ENCODE measurements at places on chromosomes 5 and 9. TPM values are rescaled to one million over a fixed set of nuclear protein-coding genes. Genes with fewer than 3 reads are reported as not detected.

- H3K4me1 ChIP-seq: peaks cover 65% of the 10 kb centered on the region
- H3K27me3 ChIP-seq: no peaks in the 10 kb centered on the region
Observed at GRCh38 chr9:91421128-91421765, 2.4 kb downstream of the NFIL3 start.

DNA sequence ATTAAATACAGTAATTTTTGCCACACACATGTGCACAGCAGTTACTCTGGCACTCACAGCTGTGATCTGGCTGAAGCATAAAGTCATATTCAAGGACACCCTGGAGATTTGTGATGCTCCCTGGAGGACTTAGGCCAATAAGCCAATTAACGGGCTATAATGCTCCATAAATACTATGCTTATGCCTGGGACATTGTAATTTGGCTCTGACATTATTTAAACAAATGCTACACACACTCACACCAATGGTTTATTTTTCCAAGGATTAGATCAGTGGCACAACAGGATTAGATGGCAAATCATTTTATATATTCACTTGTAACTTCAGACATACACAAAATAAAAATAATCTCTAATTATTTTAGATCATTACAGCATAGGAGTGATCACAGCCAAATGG, 111.2 kb downstream of the LMNB1 start:
- H3K27ac ChIP-seq: no peak overlapping the region
- H3K36me3 ChIP-seq: no peaks in the 10 kb centered on the region
- DNase-seq: no peak
- no peaks in the 10 kb centered on the region for H3K27me3 ChIP-seq

- no peak for DNase-seq
- H3K4me3 ChIP-seq: no peak overlapping the region
- H3K27ac ChIP-seq: peak overlapping the region; percentile 58
- peaks cover 33% of the 10 kb centered on the region for H3K4me1 ChIP-seq
- no peaks in the 10 kb centered on the region for H3K27me3 ChIP-seq
Observed at GRCh38 chr5:134609232-134609851, 23.3 kb downstream of the SAR1B start.

- H3K36me3 ChIP-seq: no peaks in the 10 kb centered on the region
- H3K4me1 ChIP-seq: no peaks in the 10 kb centered on the region
Observed at GRCh38 chr5:87886164-87886563, 382.5 kb downstream of the TMEM161B start.

- peaks cover 11% of the 10 kb centered on the region for H3K4me1 ChIP-seq
- peak overlapping the region; percentile 59 for H3K4me3 ChIP-seq
- DNase-seq: no peak
- peaks cover 54% of the 10 kb centered on the region for H3K27me3 ChIP-seq
- no peak overlapping the region for H3K27ac ChIP-seq
Observed at GRCh38 chr5:138753794-138754698, 821 bp downstream of the CTNNA1 start.

Gene SPATA31E1
- total RNA-seq: not detected

DNA sequence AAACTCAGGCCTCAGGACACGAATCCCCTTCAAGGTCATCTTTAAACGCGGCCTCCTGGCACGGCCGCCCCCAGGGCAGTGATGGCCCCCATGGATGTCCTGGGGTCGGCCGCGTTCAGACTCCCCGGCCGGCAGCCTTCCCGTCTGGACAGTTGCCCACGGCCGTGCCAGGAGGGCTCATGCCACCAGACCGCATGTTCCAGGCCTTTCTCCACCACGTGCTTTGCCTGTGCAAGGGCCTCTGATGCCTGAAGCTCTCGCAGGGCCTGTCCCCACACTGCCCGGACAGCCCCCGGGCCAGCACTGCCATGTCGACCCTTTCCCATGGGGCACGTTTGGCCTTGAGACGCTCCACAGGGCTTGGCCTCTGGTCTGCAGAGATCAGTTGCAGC, 34.6 kb downstream of the SLC9A3 start:
- no peak overlapping the region for H3K4me3 ChIP-seq
- DNase-seq: no peak
- H3K27me3 ChIP-seq: no peaks in the 10 kb centered on the region

- H3K4me1 ChIP-seq: no peaks in the 10 kb centered on the region
- no peak overlapping the region for H3K4me3 ChIP-seq
- no peaks in the 10 kb centered on the region for H3K36me3 ChIP-seq
- DNase-seq: no peak
Observed at GRCh38 chr5:96093890-96094381, 132.3 kb upstream of the ELL2 start.

GRCh38 chr5:98510143-98510985, 263.1 kb upstream of the RGMB start:
- no peaks in the 10 kb centered on the region for H3K27me3 ChIP-seq
- no peak overlapping the region for H3K4me3 ChIP-seq
- no peak overlapping the region for H3K27ac ChIP-seq
- H3K36me3 ChIP-seq: no peaks in the 10 kb centered on the region

- H3K27ac ChIP-seq: no peak overlapping the region
- DNase-seq: no peak
- H3K27me3 ChIP-seq: peaks cover 7% of the 10 kb centered on the region
Observed at GRCh38 chr5:41708604-41708940, 161.7 kb downstream of the OXCT1 start.

GRCh38 chr9:29203244-29203930, 1630.1 kb upstream of the C9orf72 start:
- no peaks in the 10 kb centered on the region for H3K27me3 ChIP-seq
- H3K36me3 ChIP-seq: no peaks in the 10 kb centered on the region
- no peaks in the 10 kb centered on the region for H3K4me1 ChIP-seq
- no peak overlapping the region for H3K4me3 ChIP-seq
- no peak for DNase-seq
- no peak overlapping the region for H3K27ac ChIP-seq

Gene RNF208
- 3.6 TPM for total RNA-seq

DNA sequence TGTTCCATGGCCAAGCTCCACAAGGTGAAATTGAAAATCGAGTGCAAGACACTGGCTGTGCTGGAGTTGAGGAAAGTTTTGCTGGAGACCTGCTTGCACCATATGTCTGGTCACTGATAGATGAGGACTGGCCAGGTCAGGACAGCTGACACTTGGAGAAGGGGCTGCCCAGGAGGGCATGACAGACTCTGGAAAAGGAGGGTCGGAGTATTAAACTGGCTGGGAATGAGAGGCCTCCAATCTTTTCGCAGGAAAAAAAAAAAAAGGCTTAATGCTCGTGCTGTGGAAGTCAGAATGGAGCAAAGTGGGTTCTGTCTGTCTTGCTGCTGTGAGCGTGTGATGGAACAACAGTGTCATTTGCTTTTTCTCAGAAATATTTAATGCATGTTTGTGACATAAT, 5.5 kb downstream of the TENT4A start:
- no peak overlapping the region for H3K4me3 ChIP-seq
- no peak overlapping the region for H3K27ac ChIP-seq
- peaks cover 80% of the 10 kb centered on the region for H3K4me1 ChIP-seq
- DNase-seq: peak; percentile 17
- no peaks in the 10 kb centered on the region for H3K27me3 ChIP-seq

DNA sequence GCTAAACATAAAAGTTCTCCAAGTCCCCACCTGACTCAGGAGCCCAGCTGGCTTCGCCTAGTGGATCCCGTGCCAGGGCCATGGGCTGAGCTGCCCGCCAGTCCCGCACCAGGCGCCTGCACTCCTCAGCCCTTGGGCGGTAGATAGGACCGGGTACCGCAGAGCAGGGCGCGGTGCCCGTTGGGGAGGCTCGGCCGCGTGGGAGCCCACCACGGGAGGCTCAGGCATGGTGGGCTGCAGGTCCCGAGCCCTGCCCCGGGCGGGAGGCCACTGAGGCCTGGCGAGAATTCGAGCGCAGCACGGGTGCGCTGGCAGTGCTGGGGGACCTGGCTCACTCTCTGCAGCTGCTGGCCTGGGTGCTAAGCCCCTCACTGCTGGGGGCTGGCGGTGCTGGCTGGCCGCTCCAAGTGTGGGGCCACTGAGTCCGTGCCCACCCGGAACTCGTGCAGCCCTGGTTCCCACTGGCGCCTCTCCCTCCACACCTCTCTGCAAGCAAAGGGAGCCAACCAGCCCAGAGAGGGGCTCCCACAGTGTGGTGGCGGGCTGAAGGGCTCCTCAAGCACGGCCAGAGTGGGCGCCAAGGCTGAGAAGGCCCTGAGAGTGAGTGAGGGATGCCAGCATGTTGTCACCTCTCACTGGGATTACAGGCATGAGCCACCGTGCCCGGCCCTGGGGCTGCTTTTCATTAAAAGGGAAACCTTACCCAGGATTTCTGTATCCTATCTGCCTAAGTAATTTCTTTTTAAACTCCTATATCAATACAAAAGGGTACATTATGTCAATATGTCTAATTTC, 9.7 kb upstream of the SPZ1 start:
- peaks cover 3% of the 10 kb centered on the region for H3K27me3 ChIP-seq
- H3K27ac ChIP-seq: no peak overlapping the region
- H3K4me1 ChIP-seq: peaks cover 1% of the 10 kb centered on the region
- no peaks in the 10 kb centered on the region for H3K36me3 ChIP-seq
- DNase-seq: no peak

GRCh38 chr5:4363045-4363444, 767.4 kb downstream of the IRX1 start:
- no peak overlapping the region for H3K27ac ChIP-seq
- H3K4me3 ChIP-seq: no peak overlapping the region
- H3K36me3 ChIP-seq: no peaks in the 10 kb centered on the region
- no peak for DNase-seq
- H3K4me1 ChIP-seq: no peaks in the 10 kb centered on the region

Gene C6
- not detected for total RNA-seq

Gene GABRP
- not detected for total RNA-seq

DNA sequence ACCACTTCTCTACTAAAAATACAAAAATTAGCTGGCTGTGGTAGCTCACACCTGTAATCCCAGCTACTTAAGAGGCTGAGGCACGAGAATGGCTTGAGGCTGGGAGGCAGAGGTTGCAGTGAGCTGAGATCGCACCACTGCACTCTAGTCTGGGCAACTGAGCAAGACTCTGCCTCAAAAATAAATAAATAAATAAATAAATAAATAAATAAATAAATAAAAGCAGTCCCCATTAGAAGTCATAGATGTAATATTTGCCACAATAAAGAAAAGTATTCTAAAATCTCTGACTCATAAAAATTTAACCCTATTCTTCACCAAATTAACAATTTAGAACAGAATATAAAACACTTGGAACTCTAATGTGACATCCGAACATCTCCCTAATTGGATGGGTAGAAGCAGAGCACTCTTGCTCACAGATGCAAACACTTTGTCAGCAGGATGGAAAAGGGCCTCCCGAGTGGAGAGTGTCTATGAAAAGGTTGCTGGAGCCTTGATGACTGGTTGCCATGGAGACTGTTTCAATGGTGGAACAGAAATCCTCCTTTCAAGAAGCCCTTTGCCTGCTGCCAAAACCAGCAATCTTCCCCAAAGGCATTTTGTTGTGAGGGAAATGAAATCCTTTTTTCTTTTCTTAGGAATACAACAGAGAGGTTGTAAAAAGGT, 38.9 kb upstream of the TRAF1 start:
- peaks cover 16% of the 10 kb centered on the region for H3K27me3 ChIP-seq
- H3K4me1 ChIP-seq: no peaks in the 10 kb centered on the region
- H3K4me3 ChIP-seq: no peak overlapping the region
- no peak overlapping the region for H3K27ac ChIP-seq

DNA sequence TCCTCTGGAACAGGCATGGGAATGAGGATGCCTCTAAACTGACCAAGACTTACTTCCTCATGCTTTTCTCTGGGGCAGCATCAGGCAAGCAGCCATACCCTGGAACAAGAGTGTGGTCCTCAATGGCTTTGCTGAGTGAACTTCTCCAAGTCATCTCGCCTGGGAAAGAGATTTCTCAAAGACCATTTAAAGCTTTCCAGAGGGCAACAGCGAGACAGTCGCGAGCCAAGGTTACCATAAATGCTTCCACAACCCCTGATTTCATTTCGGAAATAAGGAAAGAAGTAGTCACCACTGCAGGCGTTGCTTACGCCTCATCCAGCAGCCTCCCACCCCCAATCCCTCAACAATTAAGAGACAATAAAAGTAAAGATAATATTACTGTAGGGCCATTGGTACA, 1.1 kb upstream of the SNCAIP start:
- no peaks in the 10 kb centered on the region for H3K36me3 ChIP-seq
- no peak for DNase-seq
- no peak overlapping the region for H3K27ac ChIP-seq
- H3K4me1 ChIP-seq: peaks cover 3% of the 10 kb centered on the region
- H3K27me3 ChIP-seq: peaks cover 51% of the 10 kb centered on the region
- no peak overlapping the region for H3K4me3 ChIP-seq
